ACHN (cell line): ENCODE measurements at places on chromosomes 4 and X.

GRCh38 chr4:156154978-156155377, 201.3 kb upstream of the CTSO start:
- DNase-seq, result no peak

DNA sequence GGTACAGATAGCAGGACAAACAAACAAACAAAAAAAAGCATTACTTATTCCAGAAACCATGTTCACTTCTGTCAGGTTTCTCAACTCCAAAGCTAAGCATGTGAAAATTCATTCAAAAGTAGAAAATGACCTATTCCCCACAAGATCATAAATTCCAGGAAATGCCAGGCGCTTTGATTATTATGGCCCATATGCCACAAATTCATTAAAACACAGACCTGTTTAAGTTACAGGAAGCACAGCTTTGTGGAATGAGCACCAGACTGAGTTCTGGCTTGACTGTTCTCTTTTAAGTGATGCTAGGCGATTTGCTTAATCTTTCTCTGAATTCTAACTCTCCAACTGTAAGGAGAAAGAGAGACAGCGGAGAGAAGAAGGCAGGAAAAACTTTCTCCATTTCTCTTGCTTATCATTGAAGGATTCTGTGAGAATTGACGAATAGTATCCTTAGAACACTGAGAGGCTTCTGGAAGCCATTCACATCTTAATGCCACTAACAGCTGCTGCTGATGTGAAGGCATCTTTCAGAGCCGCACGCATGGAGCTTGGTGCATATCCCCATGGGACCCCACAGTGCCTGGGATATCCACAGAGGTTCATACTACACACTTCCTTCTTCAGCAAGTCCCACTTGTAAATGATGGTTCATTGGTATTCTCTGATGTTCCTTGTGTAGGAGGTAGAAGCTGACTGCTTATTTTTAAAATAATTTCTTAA, 138.0 kb downstream of the ZNF674 start:
- DNase-seq, result no peak

- no peak for DNase-seq
These were observed 22.0 kb upstream of the SPINK2 start for GRCh38 chr4:56843421-56843899.

DNA sequence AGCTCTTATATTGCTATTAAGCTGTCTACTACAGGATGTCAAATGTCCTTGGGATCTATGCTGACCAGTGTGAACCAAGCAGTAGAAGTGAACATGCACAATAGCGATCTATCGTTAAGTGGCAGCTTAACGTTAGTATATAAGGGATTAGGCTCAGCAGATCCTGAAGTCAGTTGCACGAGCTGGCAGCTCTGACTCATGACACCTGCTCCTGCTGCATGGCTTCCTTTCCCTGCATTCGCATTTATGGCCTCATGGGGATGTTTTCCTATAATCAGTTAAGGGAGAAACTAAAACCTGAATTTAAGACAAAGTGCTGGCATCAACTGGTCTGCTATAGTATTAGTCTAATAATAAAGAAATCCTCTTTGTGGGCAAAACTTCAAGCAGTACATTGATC, 12.7 kb upstream of the MCUB start:
- DNase-seq, result no peak

- no peak for DNase-seq
These were observed 561.5 kb downstream of the ANKRD50 start for GRCh38 chr4:124151031-124151430.

- DNase-seq, result no peak
These were observed 206.9 kb downstream of the GLUD2 start for GRCh38 chrX:121254336-121254735.

DNA sequence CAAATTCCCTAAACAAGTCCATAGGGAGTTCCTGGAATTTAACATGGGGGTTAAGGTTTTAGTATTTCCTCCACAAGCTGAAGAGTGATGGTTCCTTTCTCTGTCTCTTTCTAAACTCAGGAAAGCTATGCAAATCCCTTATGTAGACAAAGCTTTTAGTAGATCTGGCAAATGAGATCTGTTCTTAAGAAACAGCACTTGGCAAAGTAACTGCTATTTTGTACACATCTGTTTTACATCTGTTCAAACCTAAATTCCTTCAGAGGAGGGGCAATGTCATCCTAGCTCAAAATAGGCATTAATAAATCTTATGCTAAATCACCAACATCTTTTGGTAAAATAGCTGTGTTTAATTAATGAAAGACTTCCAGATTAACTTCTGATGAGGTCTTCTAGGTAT, 137.8 kb upstream of the TBC1D9 start:
- no peak for DNase-seq

DNA sequence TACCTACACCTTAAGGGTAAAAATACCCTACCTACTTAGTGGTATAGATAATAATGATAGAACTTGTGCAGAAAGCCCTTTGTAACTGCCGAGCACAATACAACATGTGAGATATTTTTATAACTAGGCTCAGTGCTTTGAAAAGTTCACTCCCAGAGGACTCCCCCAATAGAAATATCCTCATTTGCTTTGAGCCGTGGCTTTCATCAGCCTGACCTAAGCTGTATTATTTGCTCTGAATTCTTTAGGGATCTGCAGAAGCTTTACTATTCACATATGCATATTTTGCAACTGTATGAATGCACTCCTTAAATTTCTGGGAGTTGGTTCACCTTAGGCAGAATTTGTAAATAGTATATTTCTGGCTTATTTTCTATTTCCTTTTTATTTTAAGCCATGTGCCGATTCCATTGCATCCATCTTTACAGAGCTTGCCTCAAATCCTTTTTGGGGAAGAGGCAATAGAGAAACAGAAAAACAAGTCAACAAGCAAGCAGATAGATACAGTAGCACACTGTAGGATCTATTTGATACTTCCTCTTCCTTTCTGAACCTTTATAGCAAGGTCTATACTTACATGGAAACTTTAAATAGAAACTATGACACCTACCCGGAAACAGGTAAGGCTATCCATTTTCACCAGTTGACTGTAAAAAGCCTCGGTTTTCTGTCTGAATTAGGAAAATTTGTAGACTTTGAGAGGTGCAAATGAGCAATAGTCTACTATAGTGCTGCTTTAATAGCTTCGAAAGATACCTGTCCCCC, 242.5 kb upstream of the VCX3A start:
- no peak for DNase-seq

GRCh38 chrX:38796946-38797345, 4.3 kb upstream of the MID1IP1 start:
- no peak for DNase-seq

- peak; percentile 35 for DNase-seq
These were observed 15.4 kb downstream of the HMGB2 start for GRCh38 chr4:173318648-173319211.

DNA sequence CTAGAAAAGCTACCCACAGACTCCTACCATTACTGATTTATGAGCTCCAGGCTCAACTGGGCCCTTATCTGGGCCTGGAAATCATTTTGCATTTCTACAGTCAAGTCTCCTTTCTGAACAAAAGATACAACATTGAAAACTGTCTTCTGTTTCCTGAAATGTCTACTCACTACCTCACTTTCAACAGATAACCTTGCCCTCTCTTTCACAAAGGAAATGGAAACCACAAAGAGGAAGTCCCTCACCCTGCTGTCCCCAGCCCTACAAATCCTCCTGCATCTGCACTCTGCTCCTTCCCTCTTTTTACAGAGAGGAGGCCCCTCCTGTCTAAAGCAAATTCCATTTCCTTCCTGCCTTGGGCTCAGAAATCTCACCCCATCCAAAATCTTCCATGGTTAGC, 24.8 kb upstream of the CYBB start:
- DNase-seq, result no peak

DNA sequence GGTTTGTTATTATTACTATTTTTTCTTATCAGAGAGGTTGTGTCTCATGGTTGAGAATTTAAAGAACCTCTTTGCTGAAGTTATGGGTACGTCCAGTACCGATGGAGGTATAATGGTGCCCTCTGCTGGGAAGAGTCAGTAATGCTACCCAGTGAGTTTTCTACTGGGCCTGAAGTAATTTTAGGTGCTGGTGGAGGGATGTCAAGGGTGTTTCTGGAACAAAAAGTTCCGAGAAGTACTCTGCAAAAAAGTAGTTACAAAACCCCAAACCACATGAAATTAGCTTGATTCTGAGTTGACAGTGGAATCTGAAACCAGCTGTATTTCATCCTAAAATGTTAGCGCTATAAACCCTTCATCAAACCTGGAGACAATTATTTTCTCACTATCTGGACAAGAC, 102.5 kb upstream of the MID1 start:
- DNase-seq, result peak; percentile 34

- DNase-seq, result no peak
These were observed 70.0 kb downstream of the MGST2 start for GRCh38 chr4:139735381-139736273.

GRCh38 chr4:924107-925096, 7.7 kb downstream of the GAK start:
- no peak for DNase-seq

- DNase-seq, result no peak
These were observed 24.7 kb downstream of the NAT8L start for GRCh38 chr4:2083826-2084160.

DNA sequence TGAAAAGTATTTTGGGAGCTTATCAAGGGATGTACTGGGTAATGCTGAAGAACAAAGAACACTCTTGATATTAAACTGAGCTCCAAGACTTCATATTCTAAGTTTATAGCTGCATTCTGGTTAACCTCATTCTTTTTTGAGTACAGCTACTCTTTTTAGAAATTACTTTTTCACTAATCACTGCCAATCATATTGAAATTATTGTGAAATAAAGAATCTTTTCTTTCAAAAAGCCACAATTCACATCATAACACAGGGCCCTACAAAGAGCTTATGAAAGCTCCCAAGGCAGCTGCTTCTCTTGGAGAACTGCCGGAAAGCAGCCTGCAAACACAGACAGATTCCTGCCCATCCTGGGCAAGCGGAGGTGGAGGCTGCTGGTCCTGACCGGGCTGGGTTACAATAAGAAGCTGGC, 121.4 kb downstream of the RNF150 start:
- DNase-seq, result no peak

GRCh38 chr4:3046162-3046561, 28.2 kb downstream of the HTT-AS start:
- DNase-seq, result no peak

- DNase-seq, result no peak
These were observed 40.0 kb upstream of the ANK2 start for GRCh38 chr4:113009461-113009860.

DNA sequence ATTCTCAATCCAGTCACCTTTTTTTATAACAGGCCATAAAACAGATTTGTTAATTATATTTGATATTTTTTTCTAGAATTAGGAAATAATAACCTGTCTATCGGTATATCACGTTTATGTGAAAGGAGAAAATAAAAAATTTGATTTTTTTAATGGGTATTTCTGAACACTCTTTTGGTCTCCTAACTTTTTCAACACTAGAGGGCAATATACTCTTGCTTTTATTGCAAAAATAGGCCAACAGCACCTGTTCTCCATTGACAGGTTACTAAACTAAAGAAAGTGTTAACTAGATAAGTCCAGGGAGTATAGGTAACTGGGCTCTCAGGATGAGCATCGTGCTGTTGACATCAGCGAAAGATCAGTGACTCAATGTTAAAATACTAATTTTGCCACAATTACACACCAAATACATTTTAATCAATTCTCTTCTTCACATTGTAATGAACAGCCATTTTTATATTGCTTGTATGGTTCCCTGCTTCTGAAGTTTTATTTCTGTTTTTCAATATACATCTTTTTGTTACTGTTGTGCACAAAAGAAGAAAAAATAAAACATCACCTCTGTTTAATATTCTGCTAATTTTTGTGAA, 22.8 kb downstream of the NDST4 start:
- peak; percentile 48 for DNase-seq

GRCh38 chr4:82776925-82777542, 21.6 kb downstream of the SCD5 start:
- no peak for DNase-seq

DNA sequence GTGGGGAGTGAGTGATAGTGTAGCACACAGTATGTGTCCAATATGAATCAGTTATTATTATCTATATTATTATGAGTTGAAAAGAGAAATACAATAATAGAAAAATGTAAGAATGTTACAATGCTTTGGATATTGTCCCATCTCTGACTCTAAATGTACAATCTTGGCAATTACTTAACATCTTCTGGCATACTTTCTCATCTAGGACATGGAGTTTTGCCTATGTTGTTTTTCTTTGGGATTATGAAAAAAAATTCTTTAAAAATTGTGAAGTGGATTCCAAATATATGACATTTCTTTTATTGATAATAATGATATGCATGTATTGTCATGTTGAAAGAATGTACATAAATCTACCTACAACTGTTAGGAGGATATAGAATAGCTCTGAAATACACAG, 84.1 kb downstream of the TBCK start:
- DNase-seq, result no peak

DNA sequence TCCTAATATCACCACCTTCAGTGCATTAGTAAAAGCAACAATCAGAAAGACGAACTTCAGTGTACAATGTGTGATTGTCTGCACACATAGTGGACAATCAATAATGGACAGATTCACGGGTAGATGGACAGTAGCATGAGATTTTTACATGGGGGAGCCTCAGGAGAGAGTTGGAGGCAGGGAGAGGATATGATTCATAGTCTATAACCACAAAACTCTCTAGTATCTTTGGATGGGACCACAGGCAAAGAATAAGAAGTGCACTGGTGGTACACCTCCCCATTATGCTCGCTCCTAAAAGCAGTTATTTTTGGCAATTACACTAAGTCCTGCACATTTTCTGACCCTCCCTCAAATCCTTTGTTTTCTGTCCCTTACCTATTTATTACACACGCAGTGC, 624.4 kb upstream of the ACTRT1 start:
- no peak for DNase-seq

GRCh38 chr4:15182600-15183220, 180.4 kb downstream of the CPEB2 start:
- DNase-seq, result no peak

GRCh38 chrX:73401591-73402266, 45.1 kb upstream of the CDX4 start:
- no peak for DNase-seq

DNA sequence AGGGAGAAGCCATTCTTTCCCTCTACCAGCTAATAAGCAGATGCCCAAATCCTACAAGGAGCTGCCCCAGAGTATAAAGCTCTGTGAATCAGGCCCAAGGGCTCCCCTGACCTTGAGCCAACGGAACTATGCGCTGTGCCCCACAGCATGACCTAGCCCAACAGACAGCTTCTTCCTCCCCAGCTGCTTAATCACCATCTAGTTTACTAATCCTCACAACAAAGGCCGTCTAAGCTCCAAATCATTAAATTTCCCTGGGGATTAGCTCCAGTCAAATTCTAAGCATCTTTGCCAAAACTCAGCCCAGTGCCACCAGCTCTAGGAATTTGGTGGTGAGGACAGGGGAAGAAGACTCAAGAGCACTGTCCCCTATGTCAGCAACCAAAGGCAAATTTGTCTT, 113.1 kb downstream of the SHROOM4 start:
- no peak for DNase-seq
